ENCODE measurements at places on chromosomes 6 and 20.

DNA sequence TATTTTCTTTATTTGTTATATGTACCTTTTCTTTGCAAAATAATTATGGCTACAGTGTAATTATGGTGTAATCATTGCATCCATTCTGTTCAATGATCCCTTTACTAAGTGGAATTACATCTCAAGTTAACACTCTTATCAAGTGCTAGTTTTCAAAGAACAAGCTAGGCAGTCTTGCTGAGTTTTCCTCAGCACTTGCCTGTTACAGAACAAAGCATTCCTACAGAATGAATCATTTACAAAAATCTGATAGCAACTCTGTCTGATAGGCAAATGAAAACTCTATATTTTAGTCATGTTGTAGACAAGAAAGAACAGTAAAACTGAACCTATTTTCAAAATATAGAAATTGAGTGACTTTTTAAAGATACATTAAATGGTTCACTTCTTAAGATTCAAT lies 109.8 kb upstream of the POU3F2 start:
- DNase-seq, result no peak

DNA sequence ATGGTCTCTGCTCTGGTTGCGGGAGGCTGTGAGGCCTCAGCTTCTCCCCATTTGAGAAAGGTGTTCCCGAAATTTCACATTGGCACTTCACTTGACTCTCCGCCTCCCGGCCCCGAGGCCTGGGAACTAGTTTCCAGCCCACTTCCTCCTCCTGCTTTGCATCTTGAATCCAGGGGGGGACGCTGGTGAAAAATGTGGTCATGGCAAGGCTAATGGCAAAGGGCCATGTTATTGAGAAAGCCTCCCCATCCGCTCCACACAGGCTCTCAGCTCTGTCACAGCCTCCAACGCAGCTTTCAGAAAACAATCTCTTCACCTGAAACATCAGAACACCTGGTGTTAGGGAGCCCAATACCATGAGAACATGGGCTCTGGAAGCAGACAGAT lies 5.6 kb downstream of the PLAGL2 start:
- no peak for DNase-seq

GRCh38 chr6:137928286-137928685 lies 61.2 kb downstream of the TNFAIP3 start:
- no peak for DNase-seq

- DNase-seq, result no peak
Measured at GRCh38 chr6:116034327-116034726, 26.4 kb downstream of the FRK start.

DNA sequence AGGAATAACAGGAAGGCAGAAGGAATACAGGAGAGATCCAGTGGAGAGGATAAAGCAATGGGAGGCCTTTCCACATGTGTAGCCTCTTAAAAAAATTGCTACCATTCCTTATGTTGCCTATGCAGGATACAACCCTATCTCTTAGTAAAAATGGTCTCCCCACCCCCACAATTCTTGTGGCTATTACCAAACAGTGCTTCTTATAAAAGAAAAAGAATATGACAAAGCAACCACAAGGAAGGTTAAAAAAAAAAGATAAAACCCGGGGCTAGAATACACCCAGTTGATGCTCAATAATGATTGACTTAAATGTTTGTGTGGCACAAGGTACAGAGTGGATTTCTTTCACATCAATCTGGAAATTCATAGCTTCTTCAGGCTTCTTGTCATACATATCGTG lies 250.9 kb downstream of the HIVEP2 start:
- no peak for DNase-seq

DNA sequence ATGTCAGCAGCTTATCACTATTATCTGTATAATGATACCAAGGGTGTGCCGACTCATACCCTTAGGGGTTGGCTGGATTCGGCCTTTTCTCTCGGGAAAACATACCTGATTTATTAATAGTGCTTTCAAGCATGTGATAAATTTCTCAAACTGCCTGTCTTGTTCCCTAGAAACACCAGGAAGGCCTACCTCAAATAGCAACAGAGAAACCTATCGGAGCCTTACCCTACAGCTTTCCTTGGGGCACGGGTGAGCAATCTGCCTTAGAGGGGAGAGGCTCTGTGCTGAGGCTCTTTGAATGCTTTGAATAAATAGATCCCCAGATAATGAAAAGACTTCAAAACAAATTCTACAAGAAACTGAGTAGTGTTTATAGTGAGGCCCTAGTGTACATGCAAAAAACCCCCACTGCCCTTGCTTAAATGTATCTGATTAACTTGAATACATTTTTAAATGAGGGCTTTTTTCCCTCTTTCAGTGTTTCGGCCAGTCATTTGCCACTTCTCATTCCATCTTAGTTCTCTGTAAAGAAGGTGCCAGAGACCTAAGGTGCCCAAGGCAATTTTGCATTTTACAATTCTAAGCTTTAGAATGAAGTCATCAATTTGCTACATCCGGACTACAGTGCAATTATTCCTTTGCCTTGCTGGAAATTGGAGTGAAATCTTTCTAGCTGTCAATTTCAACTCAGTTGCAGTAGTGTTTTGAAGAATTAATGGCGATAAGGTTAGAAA lies 320.1 kb downstream of the ESR1 start:
- no peak for DNase-seq

DNA sequence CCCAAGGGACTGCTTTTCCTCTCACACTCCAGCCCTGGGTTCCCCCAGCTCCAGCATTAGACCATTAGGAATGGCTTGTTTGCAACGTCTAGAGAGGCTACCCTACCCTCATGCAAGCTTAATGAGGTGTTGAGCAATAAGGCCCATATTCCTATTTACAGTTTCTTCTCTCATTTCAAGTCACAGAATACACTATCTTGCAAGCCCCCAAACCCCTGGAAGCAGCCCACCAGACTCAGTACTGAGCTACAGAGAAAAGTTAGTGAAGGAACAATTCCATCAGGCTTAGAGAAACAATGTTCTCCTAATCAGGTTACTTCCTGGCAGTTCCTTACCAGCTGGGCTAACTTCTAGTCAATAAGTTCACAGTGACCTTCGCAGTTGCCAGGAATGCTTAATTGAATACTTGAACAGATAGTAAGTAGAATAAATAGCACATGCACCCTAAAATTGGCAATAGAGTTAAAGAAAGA lies 606.5 kb upstream of the NOX3 start:
- no peak for DNase-seq

GRCh38 chr6:168450917-168451316 lies 9.9 kb downstream of the SMOC2 start:
- DNase-seq, result no peak

- DNase-seq, result no peak
Measured at GRCh38 chr20:64083804-64084684, at the start of gene LKAAEAR1. LKAAEAR1 (minus strand) TSS chr20:64084398; CDS start chr20:64084219, 179 bp downstream.

- DNase-seq, result no peak
Measured at GRCh38 chr6:101085327-101085726, 204.2 kb upstream of the ASCC3 start.

DNA sequence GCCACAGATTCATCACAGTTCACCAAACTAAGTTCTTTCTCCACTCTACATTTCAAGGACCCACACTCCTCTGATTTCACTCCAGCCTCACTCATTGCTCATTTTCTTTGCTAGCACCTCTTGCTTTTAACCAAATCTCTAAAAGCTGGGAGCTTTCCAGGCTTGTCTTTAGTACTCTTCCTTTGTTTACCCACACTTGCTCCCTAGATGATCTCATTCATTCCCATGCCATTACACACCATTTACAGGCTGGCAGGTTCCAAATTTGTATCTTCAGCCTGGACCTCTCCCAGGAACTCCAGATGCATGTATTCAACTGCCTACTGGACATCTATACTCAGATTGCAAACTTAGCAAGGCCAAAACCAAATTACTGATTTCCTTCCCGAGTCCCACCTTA lies 5.3 kb upstream of the GUCA1B start:
- DNase-seq, result no peak

GRCh38 chr6:88653936-88654335 lies 309.5 kb downstream of the RNGTT start:
- DNase-seq, result no peak

DNA sequence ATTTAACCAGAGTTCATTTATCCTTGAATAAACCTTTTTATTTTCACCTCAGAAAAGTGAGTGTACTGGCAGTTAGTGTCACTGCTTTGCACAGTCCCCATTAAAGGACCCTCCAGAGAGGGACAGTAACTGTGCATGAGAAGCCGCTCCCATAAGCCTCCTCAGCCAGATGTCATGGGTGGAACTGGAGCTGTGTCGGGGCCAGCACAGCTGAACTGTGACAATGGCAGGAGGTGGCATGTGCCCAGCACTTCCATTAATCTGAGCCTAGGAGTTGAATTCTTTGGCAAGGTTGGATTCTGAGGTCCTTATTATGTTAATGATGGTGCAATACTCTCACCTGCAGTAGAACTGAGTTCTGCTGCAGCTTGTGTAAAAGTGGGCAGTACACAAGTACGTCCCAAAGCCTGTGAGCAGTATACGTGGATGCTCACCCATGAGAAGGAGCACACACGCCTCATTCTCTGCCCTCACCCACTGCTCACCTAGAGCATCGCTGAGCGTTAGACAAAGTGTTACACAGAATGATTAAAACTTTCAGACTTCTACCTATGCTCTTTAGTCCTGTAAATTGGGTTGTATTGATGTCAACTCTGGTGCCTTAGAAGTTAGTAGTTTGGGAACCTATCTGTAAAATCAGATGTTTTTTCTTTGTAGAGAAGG lies 11.9 kb upstream of the CSE1L start:
- DNase-seq, result no peak

- DNase-seq, result no peak
Measured at GRCh38 chr6:48243071-48243470, 132.1 kb upstream of the PTCHD4 start.

- DNase-seq, result no peak
Measured at GRCh38 chr6:21420926-21421325, 172.6 kb upstream of the SOX4 start.

Data from NCI-H524 treated with DMSO at 0.1 percent for 48 hours (cell line).